ENCODE measurements at places on chromosomes 6 and 20.

DNA sequence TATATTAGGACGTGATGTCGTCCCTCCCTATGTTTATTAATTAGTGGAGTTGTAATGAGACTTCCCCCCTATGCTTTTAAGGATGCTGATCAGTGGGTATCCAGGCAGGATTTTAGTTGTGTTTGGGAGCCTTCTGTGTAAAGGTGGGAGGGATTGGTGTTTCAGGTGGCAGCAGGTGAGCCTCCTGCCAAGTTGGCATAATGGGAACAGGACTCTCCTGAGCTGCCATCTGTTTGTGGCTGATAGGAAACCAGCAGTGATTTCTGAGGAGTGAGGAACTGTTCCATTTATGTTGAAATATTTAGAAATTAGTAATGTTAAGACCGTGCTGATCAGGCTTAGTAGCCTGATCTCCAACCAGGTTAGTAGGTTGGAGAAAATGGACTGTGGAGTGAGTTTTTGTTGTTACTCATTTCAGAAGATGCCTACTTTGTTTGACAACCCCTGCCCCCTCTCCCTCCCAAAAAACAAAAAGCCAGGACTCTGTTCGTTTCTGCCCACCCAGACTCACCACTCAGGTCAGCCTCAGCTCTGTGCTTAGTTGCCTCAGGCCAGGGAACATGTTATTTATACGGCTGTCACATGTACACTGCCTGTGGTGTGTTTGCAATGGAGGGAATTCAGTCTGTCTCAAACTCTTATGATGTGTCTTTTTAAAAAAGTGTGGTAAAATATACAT lies 55.4 kb upstream of the TULP4 start:
- DNase-seq: no peak

GRCh38 chr6:12233693-12234571 lies 56.2 kb upstream of the EDN1 start:
- peak; percentile 34 for DNase-seq

- DNase-seq: no peak
Measured at GRCh38 chr20:60242836-60243505, 284.7 kb downstream of the CDH26 start.

GRCh38 chr6:30497714-30498113 lies 8.4 kb downstream of the HLA-E start:
- DNase-seq: no peak

DNA sequence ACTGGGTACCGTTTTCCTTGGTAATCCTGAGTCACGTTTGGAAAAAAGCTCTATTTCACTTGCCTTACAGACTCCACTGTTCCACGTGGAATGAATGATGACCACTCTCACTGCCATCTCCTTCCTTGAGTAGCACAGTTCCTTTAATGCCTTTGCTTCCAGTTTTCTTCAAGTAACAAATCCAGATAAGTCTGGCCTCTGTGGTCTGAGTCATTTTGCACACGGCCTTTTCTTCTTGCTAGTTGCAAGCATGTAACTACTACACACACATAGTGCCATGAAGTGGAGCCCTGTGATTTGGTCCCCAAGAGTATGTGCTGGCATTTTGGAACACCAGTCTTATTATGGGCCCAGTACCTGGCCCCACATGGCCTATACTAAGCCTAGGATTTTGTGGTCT lies 182.8 kb downstream of the SASH1 start:
- DNase-seq: no peak

GRCh38 chr20:62357187-62357667 lies 9.9 kb downstream of the LAMA5 start:
- no peak for DNase-seq

- no peak for DNase-seq
Measured at GRCh38 chr6:63764318-63764916, 128.8 kb downstream of the PHF3 start.

- DNase-seq: no peak
Measured at GRCh38 chr6:170029416-170030283, 261.2 kb downstream of the DLL1 start.

- no peak for DNase-seq
Measured at GRCh38 chr6:125793863-125794262, 3.1 kb downstream of the NCOA7 start.

- DNase-seq: no peak
Measured at GRCh38 chr6:158972241-158973233, 27.5 kb downstream of the RSPH3 start.

GRCh38 chr6:42396720-42397119 lies 55.0 kb downstream of the TRERF1 start:
- no peak for DNase-seq

- DNase-seq: no peak
Measured at GRCh38 chr6:143569040-143569439, 57.5 kb upstream of the FUCA2 start.

- DNase-seq: no peak
Measured at GRCh38 chr6:24910331-24910960, 25.3 kb downstream of the RIPOR2 start.

DNA sequence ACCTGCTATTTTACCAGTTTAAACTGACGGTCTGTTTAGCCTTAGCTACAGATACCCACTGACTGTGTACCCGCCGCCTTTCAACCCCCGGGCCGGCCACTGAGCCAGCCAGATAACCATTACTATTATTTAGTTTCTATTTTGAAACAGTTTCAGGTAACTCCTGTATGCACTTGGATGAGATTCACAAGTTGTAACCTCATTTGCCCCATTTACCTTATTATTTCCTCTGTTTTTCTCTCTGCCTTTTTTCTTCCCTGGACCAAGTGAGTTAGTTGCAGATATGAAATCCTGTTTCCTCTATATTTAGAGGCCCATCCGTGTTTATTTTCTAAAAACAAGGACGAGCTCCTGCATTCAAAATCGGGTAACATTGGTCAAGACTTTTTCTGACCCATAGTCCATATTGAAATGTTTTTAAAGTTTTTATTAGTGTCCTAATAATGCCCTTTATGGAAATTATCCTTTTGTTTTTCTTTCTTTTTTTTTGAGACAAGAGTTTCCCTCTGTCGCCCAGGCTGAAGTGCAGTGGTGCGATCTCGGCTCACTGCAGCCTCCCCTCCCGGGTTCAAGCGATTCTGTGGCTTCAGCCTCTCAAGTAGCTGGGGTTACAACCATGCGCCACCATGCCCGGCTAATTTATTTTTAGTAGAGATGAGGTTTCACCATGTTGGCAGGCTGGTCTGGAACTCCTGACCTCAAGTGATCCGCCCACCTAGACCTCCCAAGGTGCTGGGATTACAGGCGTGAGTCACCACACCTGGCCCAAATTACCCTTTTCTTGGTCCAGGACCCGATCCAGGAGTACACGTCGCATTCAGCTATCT lies 767 bp downstream of the AP5S1 start:
- DNase-seq: no peak

DNA sequence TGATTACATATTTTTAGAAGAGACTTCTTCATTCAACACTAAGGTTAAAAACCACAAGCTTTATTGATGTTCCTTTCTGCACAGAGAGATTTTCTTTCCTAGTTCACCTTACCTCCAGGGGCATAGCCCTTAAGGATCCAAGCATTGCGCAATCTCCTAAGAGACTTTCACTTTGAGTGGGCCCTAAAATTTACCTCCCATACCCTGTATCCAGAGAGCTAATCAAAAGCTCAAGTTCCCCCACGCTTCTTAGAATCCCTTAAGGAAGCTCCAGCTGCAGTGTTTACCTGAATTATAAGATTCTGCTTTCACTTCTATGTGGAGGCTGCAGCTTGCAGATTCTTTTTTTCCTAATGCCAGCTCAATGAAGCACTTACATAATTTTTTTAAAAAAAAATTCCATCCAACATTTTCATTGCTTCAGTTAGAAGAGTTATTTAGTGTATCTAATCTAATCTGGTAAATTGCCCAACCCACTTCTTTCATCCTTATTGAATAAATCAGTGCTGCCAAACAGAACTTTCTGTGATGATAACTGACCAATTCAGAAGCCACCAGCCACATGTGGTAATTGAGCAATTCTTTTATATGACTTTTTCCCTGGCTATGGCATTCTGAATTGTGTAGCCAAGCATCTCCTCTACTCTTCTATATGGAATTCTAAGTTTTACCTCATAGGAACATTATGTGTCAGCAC lies 24.6 kb upstream of the SPTLC3 start:
- DNase-seq: no peak

DNA sequence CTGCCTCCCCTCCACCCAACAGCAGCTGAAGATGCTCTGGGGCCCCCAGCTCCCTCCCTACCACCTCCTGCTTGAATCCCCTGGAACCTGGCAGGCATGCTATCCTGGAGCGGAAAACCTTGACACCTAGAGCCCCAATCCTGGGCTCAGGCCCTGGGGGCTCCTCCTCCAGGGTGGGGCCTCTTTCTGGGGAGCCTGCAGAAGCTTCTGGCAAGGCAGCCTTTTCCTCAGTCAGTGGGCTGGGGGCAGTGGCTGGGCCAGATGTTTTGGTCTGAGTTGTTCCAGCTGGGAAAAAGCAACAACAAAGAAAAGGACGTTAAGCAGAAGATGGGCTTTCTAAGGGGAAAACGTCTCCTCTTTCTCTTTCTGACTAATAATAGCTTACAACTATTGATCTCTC lies 21.1 kb downstream of the KIAA1755 start:
- DNase-seq: no peak

DNA sequence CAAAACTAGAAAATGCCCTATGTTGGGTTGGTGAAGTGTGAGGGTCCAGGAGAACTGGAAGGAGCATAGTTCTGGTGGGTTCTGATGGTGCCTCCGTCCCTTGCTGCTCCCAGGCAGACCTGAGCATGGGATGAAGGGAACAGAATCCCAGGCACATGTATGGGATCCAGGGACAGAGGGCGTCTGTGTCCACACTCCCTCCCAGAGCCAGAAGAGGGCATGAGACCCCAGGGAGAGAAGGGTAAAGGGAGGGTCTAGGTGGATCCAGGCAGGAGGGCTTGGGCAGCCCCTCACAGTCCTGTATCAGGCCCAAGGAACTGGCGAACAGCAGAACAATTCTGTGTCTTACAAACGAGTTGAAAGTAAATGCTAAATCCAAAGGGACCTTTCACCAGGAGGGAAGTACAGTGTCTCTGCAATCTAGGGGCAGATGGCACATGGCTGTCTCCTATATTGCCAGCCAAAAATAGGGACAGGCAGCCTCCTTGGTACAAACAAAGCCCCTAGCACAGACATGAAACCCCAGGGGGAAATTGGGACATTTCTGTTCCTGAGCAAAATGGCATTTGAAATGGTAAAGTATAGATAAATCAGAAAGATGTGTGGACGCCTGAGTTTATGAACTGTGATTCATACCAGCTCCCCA lies 2.5 kb upstream of the BPIFA1 start:
- no peak for DNase-seq

GRCh38 chr6:84554074-84554473 lies 210.3 kb downstream of the TBX18 start:
- no peak for DNase-seq

- DNase-seq: no peak
Measured at GRCh38 chr6:125957845-125958244, 1.3 kb downstream of the HINT3 start.

DNA sequence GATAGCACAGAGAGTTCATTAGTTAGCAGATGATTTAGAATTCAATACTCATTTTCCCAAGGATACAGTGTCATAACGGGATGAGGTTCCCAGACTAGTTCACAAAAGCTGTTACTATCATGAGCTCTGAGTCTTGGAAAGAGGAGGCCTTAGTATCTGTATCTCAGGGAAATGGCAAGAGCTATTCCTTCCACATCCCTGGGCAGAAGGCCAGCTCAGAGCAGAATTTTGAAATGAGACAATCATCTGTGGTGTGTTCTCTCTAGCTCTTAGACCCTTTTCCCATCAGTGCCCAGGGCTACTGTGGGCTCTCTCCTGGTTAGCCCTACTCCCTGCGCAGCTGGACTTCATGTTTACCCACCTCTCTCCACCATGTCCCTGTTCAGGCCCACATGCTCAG lies 64.5 kb downstream of the JAG1 start:
- no peak for DNase-seq

DNA sequence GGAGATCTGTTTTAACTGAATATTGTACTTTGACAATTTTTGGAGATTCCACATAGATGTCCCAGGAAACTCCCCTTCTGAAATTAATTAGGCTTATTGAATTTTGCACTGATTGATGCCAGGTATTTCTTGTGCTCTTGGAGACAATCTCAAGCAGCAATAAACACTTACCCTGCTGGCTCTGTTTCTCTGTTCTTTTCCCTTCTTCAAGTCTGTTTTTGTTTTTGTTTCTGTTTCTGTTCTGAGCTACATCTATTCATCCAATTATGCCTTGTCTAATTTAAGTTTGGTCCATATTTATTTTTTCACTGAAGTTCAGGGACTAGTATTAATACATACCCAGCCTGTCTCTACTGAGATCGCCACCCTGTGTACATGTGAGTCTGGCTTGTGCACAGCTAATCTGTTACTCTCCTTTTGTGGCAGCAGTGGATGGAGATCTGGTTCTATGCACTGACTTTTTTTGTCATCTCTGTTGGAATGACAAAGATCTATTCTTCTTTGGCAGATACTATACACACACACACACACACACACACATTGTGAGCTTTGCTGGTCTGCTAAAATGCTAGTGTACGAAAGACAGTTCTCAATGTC lies 51.9 kb downstream of the IL22RA2 start:
- no peak for DNase-seq

- no peak for DNase-seq
Measured at GRCh38 chr20:39130627-39131026, 168.5 kb downstream of the DHX35 start.

DNA sequence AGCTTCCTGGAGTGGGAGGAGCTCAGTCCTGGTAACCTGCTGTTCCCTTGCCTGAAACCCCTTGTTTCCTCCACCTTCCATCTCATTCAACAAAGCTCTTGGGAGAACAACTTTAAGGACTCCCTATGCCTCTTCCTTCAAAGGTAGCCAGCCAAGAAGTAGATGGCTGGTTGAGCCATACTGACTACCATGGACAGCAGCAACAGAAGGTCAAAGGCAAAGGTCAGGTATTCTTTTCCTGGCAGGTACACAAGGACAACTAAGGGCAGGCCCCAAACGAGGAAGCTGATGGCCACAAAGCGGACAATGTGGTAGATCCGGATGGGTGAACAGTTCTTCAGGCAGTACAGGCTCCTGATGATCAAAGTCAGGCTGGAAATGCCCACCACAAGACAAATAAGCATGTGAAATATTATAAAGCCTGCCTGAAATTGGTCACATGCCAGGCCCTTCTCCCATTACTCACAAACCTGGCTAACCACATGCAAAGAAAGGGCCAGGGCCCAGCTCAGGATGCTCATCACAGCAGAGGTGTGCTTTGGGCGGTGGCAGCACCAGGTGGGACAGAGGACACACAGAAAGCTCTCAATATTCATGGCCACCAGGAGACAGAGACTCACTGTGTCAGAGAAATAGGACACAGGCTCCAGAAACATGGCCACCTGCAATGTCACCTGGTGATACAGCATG lies 21.7 kb downstream of the UBD start:
- DNase-seq: no peak
